Activated CD4-positive, alpha-beta T cell treated with anti-CD3 and anti-CD28 coated beads, Interleukin-2, amount 50 U/mL, for 16 hours (primary cell): ENCODE measurements at places on chromosomes 1 and 21.

GRCh38 chr1:41355761-41356160 is 5.5 kb upstream of the FOXO6 start:
- no peak for DNase-seq

DNA sequence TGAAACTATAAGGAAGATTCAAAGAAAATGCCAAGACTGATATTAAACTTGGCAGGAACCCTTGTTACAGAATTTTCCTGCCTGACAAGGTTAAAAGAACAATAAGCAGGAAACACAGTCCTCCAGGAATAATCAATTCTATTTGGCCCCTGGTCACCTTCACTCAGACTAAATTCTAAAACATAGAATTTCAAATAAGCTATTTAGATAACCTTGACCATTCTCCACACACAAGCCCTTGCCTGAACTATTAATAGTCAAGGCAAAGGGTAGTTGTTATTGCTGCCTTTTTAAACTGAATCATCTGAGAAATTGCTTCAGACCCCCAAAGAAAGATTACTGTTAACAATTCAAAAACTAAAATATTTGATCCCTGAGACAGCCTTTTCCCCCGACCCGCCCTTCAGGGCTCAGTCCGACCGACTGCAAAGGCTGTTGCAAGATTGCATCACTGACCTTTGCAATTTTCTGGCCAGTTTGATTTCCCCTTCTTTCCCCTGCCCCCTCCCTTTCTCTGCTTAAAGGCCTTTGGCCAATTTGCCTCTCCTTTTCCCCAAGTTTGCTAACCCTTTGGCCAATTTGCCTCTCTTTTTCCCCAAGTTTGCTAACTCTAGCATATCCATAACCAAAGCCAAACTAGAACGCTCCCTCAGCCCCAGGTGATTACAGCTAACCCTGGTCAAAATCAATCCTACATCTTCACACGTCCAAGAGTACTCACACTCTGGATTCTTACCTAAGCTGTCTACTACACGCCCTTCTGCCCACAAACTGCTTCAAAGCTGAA is 1.4 kb upstream of the G0S2 start:
- no peak for DNase-seq

- no peak for DNase-seq
Observed at GRCh38 chr1:35316264-35316663, 47.8 kb downstream of the ZMYM4 start.

DNA sequence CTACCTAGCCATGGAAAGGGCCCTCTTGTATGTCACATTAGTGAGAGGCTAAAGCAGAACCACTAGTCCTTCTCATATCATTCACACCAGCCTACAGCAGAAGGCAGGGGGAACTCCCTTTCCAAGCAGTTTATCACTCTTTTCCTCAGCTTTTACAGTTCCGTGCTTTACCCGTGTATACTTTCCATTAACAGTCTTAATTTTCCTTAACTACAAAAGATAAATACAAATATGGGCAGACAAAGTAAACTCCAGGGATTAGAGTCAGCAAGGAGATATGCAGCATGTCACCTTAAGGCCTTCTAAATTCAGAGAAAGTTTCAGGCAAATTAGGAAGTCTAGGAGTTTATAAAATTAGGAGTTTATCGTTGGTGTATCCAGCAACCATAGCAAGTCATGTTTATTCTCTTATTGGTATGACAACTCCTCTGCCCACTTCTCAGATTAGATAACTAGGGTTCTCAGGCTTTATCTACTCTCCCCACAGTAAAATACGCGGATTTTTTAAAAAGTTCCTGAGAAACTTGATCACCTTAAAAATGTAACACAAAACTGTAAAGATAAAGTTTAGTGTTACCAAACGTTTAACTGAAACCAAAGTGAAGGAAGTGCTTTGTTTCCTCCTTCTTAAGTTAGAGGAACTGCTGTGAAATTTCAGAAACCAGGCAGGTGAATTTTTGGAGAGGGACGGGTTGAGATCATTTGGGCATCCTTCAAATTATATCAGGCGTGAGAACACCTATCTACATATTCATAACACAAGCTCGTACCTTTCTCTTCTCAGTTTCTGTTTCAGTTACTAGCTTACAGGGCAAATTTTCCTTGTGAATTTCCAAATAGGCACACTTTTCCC is 42.7 kb upstream of the SLC19A2 start:
- no peak for DNase-seq

GRCh38 chr1:47161298-47162040 is 24.2 kb downstream of the CYP4A22 start:
- DNase-seq: no peak

DNA sequence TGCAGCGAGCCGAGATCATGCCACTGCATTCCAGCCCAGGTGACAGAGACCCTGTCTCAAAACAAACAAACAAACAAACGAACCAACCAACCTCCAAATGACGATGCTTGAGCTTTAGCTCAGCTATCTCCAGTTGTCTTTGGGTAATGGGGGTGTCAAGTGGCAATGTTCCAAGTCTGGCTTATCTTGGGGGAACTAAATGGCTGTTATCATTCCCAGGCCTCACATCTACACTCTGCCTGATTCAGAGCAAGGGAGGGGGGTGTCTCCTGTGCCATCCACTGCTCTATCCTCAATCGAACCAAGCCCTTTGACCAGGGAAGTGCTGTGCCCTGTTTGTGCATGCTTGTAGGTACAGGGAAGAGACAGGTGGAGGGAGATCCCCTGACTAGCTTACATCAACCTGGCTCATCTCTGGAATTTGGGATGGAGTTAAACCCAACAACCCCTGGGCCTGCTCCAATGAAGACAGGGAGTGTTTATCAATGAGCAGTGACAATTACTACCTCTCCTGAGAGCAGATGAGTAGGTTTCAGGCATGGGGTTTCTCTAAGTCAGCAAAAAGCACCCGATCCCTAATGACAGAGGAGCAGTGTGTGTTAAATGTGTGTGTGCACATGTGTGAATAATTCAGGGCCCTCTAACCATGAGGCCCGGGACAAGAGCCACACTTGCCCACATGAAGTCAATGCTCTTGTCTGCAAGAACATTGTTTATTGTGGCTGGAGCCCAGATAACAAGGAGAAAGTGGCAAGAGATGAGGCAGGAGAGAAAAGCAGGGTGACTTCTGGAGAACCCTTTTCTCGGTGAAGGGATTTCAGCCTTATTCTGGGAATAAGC is 20.3 kb upstream of the IL6R start:
- DNase-seq: no peak

DNA sequence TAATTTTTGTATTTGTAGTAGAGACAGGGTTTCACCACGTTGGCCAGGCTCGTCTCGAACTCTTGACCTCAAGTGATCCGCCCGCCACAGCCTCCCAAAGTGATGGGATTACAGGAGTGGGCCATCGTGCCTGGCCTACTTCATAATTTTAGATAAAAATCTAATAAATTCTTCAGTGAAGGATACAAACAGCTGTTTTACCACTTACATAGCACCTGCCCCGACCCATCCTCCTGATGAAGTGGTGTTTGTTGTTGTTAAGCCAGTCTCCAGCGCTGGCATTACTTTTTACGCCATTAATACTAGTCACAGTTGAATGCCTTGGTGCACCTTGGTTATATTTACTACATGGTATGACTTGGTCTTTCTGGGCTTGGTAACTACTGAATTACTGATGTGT is 12.3 kb upstream of the RAP1GAP start:
- no peak for DNase-seq

GRCh38 chr1:52904927-52905698 is 16.4 kb downstream of the ECHDC2 start:
- DNase-seq: peak; percentile 35

GRCh38 chr1:197606168-197606845 is 169.0 kb downstream of the DENND1B start:
- no peak for DNase-seq

DNA sequence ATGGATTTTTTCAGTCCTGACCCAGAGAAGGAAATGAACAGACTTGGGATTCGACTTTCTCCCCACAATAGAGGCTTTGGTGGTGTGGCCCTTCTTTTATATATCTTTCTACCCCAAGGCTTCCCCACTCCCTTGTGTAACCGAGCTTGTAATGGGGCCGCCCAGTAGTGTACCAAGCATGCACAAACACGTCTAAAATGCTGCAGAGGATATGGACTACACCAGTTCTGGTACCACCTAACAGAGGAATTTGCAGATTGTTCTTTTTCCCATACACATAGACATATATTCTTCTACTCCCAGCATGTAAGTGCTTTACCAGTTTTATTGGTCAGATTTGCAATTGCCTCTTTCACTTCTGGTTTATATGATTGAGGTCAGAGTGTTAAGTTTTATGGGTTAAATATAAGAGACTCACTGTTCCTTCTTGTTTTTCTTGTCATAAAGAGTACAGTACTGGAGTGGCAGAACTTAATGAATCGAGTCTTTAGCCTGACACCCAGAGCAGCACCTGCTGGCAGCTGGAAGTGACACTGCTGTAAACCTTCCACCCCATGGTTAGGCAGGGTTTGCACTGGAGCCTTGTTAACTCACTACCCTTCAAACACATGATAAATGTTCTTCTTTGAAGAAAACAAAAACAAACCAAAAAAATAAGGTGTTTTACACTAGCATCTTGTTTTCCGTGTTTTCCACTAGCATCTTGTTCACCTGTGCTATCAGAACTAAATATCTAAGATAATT is 198.6 kb downstream of the PTPRC start:
- DNase-seq: no peak
